A172 (cell line): ENCODE measurements at places on chromosomes 4 and X.

DNA sequence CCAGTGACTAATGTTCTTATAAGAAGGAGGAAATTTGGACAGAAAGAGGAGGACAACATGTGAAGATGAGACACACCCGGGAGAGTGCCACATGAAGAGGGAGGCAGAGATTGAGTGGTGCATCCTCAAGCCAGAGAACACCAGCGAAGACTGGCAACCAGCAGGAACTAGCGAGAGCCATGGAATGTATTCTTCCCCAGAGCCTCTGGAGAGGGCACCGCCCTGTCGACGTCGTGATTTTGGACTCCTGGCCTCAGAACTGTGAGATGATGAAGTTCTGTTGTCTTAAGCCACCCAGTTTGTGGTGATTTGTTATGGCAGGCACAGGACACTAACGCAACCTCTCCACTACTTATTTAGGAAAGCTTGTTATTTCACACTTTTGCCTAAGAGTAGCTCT lies 196.0 kb upstream of the TLL1 start:
- no peak for DNase-seq

DNA sequence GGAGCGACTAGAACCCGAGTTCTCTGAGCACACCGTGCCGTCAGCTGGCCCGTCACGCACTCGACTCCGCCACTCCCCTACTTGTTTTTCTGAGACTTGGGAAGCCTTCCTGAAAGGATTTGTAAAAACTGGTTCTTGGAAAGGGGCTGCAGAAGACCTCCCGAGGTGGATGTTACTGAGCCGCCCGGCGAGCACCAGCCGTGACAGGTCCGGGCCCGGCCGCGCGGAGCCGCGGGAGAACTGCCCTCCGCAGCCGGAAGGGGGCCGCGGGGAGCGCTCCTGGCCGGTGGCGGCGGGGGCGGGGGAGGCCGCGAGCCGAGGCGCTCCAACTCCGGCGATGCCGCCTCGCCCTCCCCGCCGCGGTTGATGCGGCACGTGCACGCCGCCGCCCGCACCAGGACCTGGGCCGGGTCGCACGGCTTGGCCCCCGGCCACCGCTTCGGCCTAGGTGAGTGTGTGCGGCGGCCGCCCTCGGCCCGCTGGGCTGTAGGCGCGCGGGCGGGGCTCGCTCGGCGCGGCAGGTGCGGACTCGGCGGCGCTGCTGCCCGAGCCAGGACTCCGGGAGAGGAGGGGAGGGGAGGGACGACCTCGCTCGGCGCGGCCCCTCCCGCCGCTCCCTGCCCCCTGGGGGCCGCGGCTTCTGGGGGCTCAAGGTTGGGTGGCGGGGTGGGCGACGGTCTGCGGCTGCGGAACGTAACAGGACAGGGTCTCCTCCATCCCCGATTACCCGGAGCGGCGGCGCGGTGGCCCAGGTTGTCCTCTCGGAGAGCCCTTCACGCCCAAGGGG lies 1.7 kb downstream of the SPRY1 start:
- no peak for DNase-seq

DNA sequence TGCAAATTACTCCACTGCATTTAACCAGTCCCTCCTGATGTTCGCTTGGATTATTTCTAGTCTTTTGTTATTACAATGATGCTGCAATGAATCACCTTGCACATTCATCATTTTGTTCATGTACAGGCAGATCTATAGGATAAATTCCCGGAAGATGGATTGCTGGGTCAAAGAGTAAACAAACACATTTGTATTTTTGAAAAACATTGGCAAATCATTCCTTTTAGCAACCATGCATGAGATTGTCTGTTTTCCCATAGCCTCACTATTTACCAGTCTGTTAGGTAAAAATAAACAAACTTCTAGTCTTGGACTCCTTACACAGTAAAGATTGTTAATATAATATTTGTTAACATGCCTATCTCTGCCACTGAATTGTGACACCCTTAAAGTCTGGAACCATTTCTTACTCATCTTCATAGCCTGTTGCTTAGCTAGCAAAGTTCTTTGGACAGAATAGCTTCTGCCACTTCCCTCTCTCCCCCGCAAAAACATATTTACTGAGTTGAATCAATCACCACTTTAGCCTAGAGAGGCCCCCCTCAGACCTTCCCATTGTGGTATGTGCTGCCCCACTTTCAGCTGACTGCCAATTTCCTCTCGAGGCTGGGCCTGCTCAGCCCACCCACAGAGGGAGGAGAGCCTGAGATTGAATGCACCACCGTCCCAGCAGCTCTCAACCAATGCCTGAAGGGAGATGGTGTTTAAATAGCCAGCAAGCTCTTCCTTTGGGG lies 108.4 kb upstream of the ATXN3L start:
- DNase-seq = peak; percentile 83

DNA sequence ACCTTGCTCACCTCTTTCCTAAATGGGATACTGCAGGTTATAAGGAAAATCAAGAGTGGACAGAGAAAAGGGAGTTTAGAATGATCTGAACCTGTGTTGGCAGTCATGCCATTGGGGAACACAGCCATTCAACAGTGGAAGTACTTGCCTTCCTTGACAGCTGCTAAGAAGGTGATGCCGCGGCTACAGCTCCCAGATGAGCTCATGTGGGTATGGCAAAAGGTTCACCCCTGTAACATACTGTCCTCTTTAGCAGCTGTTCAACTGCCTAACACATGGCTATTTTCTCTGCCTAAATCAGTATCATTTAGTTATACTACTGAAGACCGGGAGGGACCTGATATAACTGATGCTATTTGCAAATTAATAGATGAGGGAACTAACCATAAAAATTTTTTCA lies 76.8 kb downstream of the DCHS2 start:
- no peak for DNase-seq

- no peak for DNase-seq
These were observed 432.1 kb downstream of the ARHGAP24 start for GRCh38 chr4:85907001-85907400.

DNA sequence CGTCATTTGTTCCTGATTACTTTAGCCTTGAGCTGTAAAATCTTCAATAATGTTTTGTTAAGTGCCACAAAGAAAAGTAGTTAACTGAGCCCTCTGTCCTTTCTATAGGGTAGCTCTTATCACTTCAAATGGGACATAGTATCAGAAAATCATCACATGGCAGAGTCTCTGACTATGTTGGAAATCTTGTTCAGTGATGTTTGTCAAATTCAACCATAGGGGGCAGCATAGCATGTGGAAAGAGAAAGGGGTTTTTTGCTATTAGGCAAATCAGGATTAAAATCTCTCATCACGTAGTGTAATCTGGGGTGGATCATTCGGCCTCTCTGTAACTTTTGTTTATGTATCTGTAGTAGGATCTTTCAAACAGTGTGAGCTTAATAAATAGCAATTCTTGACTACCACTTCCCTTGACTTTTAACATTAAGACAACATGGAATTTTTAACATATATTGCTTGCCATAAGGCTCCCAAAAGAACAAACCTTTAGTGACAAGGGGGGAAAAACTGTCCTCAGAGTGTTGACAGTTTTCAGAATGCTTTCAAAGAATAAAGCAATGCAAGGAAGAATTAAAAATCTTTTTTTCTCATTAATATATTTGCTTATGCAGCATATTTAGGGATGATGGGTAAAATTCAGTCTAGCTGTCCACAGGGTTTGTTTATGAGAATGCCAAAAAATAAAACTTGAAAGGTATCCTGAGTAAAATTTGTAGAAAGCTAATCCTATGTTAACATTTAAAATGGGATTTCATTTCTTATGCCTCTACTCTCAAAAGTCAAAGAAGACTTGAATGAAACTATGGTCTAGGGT lies 127.2 kb downstream of the FBXW7 start:
- DNase-seq = peak; percentile 19

- DNase-seq = no peak
These were observed 25.5 kb upstream of the MORC4 start for GRCh38 chrX:107025545-107025944.

- DNase-seq = no peak
These were observed 31.3 kb upstream of the GBA3 start for GRCh38 chr4:22661443-22661842.

- peak; percentile 57 for DNase-seq
These were observed 67.9 kb downstream of the PPP3CA start for GRCh38 chr4:101279377-101279871.

DNA sequence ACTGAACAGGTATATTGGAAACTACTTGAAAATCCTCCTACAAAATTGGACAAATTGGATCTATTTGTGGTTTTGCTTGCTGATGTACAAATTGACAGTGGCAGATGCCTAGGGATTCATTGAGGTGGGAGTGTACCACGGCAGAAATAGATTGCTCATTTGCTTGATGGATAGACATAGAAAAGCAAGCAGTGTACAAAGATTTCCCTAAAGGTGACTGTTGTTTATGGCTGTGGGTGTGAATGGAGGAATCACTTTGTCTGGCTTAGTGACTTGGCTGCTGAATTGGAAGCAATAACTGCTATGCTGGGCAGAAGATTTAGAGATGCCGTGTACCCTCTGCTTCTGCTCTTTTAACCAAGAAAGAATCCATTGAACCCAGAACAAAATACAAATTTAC lies 191.0 kb upstream of the GRID2 start:
- no peak for DNase-seq

DNA sequence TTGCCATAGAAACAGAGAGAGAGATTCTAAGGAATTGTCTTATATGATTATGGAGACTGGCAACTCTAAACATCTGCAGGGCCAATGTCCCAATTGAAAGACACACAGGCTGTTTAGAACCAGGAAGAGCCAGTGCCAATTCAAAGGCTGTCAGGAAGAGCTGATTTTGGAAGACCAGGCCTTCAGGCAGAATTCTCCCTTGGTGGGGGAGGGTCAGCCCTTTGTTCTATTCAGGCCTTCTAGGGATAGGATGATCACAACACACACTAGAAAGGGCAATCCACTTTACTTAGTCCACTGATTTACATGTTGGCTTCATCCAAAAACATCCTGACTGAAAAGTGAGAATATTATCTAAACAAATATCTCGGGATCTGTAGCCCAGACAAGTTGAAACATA lies 15.2 kb downstream of the C4orf46 start:
- no peak for DNase-seq

- peak; percentile 52 for DNase-seq
These were observed 5.7 kb upstream of the IL13RA2 start for GRCh38 chrX:115023139-115023538.

- DNase-seq = no peak
These were observed 238.8 kb downstream of the MGST2 start for GRCh38 chr4:139904406-139904805.

DNA sequence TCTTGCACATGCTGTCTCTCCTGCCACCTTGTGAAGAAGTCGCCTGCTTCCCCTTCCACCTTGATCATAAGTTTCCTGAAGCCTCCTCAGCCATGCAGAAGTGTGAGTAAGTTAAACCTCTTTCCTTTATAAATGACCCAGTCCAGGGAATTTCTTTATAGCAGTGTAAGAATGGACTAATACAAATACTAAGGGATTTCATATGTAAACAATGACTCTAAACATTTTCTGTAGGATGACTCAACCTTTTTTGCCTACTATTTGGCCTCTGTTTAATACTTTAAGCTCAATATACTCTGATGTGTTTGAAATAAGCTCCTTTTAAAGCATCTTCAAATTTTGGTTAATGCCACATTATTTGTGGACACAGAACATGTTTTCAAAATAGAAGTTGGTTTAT lies 813.5 kb upstream of the SLIT2 start:
- no peak for DNase-seq

- no peak for DNase-seq
These were observed 19.8 kb upstream of the PHKA2 start for GRCh38 chrX:19003756-19004155.

- no peak for DNase-seq
These were observed 1568.6 kb upstream of the PCDH7 start for GRCh38 chr4:29151584-29151983.

GRCh38 chrX:10160211-10160610 lies 3.4 kb downstream of the CLCN4 start:
- no peak for DNase-seq

- peak; percentile 64 for DNase-seq
These were observed 4.2 kb upstream of the ZNF157 start for GRCh38 chrX:47366041-47366722.

- DNase-seq = no peak
These were observed 66.4 kb downstream of the ATOH1 start for GRCh38 chr4:93894995-93895394.

DNA sequence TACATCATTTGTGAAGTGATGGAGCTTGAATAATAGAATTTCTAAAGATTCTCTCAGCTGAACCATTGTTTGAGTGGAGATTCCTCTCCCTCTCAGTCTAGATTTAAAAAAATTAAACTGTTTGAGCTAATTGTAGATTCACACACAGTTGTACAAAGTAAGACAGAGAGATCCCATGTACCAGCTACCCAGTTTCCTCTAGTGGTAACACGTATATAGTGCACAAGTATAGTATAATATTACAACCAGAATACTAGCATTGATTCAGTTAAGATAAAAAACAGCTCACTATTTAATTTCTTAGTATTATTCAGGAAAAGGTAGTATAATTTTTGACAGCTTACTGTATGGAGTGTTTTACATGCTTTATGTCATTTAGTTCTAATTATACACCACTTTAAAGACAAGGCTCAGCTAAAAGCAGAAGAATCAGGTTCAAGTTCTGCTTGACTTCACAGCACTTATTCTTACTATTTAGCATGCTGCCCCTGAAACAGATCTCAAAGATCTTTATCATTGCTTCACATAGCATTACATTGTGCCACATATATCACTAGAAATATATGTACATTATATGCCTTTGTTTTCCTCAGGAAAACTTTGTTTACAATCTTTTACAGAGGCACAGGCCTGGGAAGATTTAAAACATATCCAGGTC lies 136.1 kb downstream of the SNCA start:
- no peak for DNase-seq

- DNase-seq = no peak
These were observed 76.8 kb downstream of the ENOX2 start for GRCh38 chrX:130826249-130826648.
